ENCODE measurements at places on chromosomes 16 and 17.
A peak's percentile ranks its signal among the peaks of the same experiment; 100 is the strongest.

- H3K36me3 ChIP-seq: no peaks in the 10 kb centered on the region
- H3K27ac ChIP-seq: peak overlapping the region; percentile 99
- no peak for DNase-seq
- peak overlapping the region; percentile 95 for H3K4me3 ChIP-seq
- peaks cover 36% of the 10 kb centered on the region for H3K4me1 ChIP-seq
These were observed 2.0 kb downstream of the LUC7L3 start for GRCh38 chr17:50721194-50722010.

GRCh38 chr17:67477687-67478086 lies 100.6 kb downstream of the PITPNC1 start:
- H3K27ac ChIP-seq: peak overlapping the region; percentile 14
- no peak overlapping the region for H3K4me3 ChIP-seq
- H3K4me1 ChIP-seq: peaks cover 48% of the 10 kb centered on the region

DNA sequence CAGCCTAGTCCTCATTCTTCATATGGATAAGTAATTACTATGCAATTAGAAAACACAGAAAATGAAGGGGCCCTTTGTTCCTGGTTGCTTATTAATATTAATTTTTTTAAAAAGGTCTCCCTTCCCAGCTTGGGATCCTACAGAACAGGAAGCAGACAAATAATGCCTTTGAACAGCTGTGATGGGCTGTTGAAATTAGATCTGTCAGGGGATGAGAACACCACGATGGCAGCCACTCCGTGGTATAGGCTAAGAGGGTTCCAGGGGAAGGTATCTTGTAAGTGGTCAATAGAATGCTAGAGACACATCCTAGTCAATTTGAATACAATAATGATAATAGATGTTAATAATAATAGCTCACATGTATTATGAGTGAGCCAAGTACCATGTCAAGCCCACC lies 83.1 kb downstream of the CCDC182 start:
- H3K36me3 ChIP-seq: peaks cover 5% of the 10 kb centered on the region
- no peak overlapping the region for H3K4me3 ChIP-seq
- DNase-seq: no peak

GRCh38 chr16:4087099-4087885 lies 28.9 kb downstream of the ADCY9 start:
- no peak for DNase-seq
- peaks cover 3% of the 10 kb centered on the region for H3K36me3 ChIP-seq
- no peak overlapping the region for H3K4me3 ChIP-seq

DNA sequence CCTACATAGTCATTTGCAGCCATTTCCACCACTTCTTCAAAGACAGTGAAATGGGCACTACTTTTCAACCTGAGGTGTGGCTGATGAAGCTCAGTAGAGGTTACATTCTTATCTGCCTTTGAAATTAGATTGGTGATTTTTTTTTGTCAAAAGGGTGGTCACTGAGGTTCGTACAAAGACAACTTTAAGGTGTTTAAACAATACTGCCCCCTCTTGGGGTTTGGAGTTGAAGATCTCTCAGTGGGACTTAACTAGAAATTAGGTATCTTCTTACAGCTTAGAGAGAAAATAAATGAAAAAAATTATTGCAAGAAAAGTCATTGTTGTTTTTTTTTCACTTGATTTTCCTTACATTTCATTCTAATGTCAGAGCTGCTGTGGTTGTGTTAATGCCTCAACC lies 713.2 kb downstream of the CDH11 start:
- no peak overlapping the region for H3K27ac ChIP-seq
- no peak overlapping the region for H3K4me3 ChIP-seq
- H3K4me1 ChIP-seq: peaks cover 42% of the 10 kb centered on the region

DNA sequence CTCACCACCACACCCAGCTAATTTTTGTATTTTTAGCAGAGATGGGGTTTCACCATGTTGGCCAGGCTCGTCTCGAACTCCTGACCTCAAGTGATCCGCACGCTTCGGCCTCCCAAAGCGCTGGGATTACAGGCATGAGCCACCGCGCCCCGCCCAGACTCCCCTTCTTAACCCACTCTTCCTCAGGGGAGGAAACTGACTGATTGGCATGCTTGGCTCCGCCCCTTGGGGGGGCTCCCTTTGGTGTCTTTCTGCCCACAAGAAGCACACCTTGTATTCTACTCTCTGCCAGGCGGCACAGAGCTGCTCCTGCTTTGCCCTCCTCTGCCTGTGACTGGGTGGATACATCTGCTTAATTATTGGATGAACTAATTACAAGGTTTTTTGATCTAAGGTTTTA lies 4.7 kb upstream of the ASGR2 start:
- H3K4me3 ChIP-seq: no peak overlapping the region
- no peak for DNase-seq
- no peak overlapping the region for H3K27ac ChIP-seq

DNA sequence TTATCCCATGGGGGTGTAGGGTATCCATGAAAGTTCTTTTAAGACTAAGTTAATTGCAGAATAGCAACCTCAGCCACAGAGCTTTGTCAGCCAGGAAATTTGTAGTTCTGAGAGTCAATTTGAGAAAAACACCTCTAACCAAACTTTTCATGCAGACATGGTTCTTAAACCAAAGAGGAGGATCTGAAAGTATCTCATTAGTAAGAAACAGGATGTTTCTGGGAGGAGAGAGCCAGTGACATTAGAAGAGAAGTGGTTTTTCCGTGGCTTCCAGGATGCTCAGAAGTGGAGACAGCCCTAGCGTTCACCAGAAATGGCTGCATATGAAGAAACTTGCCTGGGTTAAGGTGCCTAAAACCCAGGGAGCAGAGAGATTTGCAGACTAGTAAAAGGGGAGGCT lies 7.9 kb downstream of the GNAO1 start:
- H3K27me3 ChIP-seq: peaks cover 56% of the 10 kb centered on the region
- peaks cover 7% of the 10 kb centered on the region for H3K4me1 ChIP-seq
- no peak for DNase-seq
- H3K27ac ChIP-seq: no peak overlapping the region

DNA sequence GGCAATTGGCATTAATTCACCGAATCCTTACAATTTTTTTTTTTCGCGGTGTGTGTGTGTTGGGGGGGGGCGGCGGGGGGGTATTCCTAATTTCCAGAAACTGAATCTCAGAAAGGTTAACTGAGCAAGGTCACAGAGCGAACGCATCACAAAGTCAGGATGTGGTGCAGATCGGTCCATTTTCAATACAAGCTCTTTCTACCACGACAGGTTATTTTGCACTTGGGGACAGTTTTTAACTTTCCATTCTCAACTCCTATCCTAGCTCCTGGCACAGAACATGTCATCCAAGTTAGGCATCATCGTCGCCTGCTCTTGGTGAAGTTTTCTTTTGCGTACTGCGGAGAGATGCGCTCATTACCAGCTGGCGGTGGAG lies 15.4 kb upstream of the ERN1 start:
- H3K36me3 ChIP-seq: peaks cover 15% of the 10 kb centered on the region
- no peaks in the 10 kb centered on the region for H3K27me3 ChIP-seq
- peaks cover 22% of the 10 kb centered on the region for H3K4me1 ChIP-seq
- H3K4me3 ChIP-seq: no peak overlapping the region

DNA sequence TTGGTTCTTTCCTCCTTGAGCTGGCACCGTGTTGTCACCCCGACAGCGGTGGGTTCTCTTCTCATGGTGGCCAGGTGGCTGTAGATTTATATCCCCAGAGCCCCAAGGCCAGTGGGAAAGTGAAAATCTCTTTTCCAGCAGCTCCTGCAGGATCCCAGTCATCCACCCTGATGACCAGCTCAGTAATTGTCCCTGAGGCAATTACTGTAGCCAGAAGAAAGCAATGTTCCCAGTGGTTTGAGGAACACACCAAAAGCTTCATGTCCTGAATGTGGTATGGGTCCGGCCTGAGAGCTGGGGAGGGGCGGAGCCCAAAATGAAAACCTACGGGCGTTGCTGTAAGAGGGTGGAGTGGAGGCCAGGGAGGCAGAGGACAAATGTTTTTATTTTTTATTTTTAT lies 69.0 kb downstream of the WSB1 start:
- peaks cover 24% of the 10 kb centered on the region for H3K4me1 ChIP-seq
- DNase-seq: no peak
- H3K36me3 ChIP-seq: no peaks in the 10 kb centered on the region
- H3K4me3 ChIP-seq: no peak overlapping the region
- no peaks in the 10 kb centered on the region for H3K27me3 ChIP-seq

All from osteocyte (in vitro differentiated cells).